ENCODE measurements at places on chromosomes 12 and 14. TPM values are rescaled to one million over a fixed set of nuclear protein-coding genes. Genes with fewer than 3 reads are reported as not detected.
A peak's percentile ranks its signal among the peaks of the same experiment; 100 is the strongest.

DNA sequence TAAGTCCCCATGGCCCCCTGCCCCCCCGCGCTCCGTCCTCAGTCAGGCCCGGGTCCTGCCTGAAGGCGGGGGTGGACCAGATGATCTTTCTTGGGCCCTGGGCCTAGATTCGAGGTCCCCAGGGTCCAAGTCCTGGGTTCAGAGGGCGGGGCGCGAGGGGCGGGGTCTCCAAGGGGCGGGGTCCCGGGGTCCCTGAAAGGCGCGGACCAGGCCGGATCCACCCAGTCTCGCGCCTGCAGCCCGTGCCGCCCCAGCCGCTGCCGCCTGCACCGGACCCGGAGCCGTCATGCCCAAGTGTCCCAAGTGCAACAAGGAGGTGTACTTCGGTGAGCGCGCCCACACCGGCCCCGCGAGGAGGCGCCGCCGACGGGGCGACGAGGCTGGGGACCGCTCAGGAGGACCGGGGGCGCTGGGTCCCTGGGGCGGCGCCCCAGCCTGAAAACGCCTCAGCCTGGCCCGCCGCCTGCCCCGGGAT is 325 bp downstream of the CRIP1 start:
- DNase-seq: peak; percentile 55
- H3K4me3 ChIP-seq: peak overlapping the region; percentile 96
- H3K27ac ChIP-seq: peak overlapping the region; percentile 95
- H3K36me3 ChIP-seq: peaks cover 2% of the 10 kb centered on the region
- H3K4me1 ChIP-seq: peaks cover 53% of the 10 kb centered on the region

TPPP2 gene
- total RNA-seq: not detected

- H3K4me3 ChIP-seq: no peak overlapping the region
- no peaks in the 10 kb centered on the region for H3K27me3 ChIP-seq
- H3K27ac ChIP-seq: no peak overlapping the region
- DNase-seq: no peak
Measured at GRCh38 chr12:116126610-116127009, 150.9 kb downstream of the MED13L start.

DNA sequence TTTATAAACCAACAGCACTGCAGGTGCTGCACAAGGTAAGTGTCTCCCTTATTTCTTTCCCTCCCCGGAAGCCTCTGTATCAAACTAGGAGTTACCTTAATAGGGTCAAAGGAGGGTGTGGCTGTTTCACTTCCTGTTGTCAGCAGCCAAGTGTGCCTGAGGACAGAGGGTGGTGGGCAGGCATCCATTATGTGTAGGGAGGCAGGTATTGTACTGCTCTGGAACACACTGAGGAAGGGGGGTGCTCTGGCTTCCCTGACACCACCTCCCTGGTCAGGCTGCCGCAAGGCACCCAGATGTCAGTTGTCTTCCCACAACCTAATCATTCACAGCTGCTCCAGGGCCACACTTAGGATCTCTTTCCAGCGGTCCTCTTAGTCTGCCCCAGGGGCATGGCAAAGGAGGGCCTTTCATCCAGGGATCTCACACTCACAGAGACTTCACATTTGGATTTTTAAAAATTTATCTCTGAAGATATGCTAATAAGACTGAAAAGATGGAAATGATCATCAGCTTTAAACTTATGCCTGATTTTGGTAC is 132.0 kb upstream of the ARHGAP5 start:
- no peaks in the 10 kb centered on the region for H3K27me3 ChIP-seq
- H3K36me3 ChIP-seq: no peaks in the 10 kb centered on the region
- peaks cover 39% of the 10 kb centered on the region for H3K4me1 ChIP-seq
- DNase-seq: no peak
- peak overlapping the region; percentile 87 for H3K4me3 ChIP-seq
- peak overlapping the region; percentile 92 for H3K27ac ChIP-seq

FGF6 gene
- total RNA-seq: not detected

DBX2 gene
- not detected for total RNA-seq

GRCh38 chr14:20477211-20477876 is 8.1 kb downstream of the PNP start:
- peaks cover 75% of the 10 kb centered on the region for H3K4me1 ChIP-seq
- H3K36me3 ChIP-seq: peaks cover 21% of the 10 kb centered on the region
- DNase-seq: no peak
- no peaks in the 10 kb centered on the region for H3K27me3 ChIP-seq

DNA sequence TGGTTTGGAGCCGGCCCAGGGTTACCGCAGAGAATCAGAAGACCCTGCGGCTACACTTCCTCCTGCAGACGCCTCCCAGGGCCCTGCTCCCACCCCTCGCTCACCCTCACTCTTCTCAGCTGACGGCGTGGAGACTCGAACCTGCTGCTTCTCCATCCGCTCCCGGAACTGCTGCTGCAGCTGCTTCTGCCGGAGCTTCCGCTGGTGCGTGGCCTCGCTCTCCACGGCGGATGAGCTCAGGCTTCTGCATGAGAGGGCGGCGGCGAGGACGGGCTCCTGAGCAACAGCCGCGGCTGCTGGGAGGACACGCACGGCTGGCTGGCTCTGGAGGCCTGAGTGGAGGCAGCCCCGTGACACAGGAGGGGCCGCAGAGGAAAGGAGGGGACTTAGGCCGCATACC is 33.3 kb downstream of the RAD52 start:
- no peaks in the 10 kb centered on the region for H3K27me3 ChIP-seq
- peaks cover 12% of the 10 kb centered on the region for H3K4me1 ChIP-seq
- peaks cover 8% of the 10 kb centered on the region for H3K36me3 ChIP-seq
- H3K27ac ChIP-seq: no peak overlapping the region

Measured in T-helper 17 cell (primary cell).